ENCODE measurements at places on chromosomes 13 and 19.

DNA sequence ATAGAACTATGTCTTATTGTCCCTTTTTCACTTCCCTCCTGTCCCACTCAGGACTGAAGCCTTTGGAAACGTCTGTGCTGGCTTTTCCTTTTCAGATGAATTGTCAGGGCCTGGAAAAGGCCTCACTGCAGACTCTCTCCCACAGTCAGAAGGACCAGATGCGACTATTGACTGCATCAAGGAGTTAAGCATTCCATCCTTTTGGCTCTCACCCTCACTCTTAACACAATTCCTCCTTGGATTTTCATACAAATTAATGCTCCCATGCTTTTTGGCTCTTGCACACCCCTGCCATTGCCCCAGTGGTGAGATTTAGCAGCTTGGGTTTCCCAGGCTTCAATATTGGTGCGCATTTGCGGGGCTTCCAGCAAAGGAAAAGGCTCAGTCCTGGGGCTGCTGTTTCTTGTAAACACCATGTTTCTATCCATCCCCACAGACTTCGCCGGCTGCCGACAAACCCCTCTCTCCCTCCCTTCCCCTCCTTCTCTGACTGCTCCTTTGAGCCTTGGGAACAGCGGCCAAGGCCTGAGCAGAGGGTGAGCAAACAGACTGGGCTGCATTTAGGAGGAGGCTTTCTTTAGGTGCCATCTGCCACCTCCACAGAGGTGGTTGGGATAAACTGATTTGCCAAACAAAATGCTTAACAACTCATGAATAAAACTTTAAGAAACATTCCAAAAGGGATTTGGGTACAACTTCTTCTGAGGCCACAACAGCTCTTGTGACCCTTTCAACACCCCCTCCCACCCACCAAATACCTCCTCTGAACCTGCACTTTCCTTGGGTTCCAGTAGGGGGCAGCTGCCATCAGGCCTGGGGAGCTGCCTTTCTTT, 48.6 kb upstream of the PCDH8 start:
- no peak for DNase-seq

- no peak for DNase-seq
Observed at GRCh38 chr13:112850273-112850672, 118.7 kb upstream of the MCF2L start.

- no peak for DNase-seq
Observed at GRCh38 chr19:2490659-2491058, 14.7 kb downstream of the GADD45B start.

DNA sequence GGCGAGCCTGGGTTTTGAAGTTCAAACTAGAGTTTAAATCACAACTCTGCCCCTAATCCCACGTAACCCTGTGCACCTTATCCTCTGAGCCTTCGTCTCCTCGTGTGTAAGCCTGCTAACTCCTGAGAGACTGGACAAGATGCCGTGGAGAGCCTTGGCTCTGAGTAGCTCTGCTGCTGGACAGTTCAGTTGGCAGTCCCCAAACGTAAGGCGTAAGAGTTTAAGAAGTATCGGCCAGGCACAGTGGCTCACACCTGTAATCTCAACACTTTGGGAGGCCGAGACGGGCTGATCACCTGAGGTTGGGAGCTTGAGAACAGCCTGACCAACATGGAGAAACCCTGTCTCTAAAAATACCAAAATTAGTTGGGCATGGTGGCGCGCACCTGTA, 4.7 kb upstream of the CD79A start:
- no peak for DNase-seq

DNA sequence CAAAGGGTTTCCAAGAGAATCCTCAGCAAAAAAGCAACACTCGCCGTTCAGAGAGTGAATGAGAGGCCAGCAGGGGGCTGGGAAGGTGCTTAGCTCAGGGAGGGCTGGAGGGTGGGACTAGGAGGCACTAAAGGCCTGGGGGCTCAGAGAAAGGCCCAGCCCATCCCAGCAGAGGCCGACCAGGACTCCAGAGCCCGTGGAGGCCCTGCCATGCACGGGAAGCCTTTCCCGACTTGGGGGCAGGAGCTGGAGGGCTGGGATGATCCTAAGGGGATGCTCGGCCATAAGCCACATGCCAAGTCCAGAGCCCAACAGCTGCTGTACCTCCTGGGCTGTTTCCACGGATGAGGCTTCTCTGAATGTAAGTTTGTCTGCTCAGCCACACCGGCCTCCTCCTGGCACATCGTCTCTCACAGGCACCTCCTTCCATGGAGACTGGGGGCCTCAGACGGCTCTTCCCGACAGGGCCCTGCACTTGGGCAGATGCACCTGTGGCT, 19.5 kb downstream of the RASA3 start:
- DNase-seq = no peak

- no peak for DNase-seq
Observed at GRCh38 chr19:51664997-51665396, 18.4 kb upstream of the SIGLEC14 start.

DNA sequence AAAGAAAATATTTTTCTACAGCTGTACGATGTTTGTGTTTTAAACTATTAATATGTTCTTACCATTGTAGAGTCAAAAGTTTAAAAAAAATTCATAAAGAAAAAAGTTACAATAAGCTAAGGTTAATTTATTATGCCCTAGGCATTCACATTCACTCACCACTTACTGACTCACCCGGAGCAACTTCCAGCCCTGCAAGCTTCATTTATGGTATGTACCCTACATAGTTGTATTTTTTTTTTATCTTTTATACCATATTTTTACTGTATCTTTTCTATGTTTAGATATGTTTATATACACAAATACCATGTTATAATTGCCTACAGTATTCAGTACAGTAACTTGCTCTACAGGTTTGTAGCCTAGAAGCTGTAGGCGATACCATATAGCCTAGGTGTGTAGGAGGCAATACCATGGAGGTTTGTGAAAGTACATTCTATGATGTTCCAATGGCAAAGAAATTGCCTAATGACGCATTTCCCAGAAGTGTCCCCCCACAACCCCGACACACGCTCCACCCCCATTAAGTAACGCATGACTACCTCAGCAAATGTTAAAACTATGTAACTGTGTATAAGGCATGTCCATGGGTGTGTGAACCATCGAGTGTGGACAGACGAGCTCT, 60.4 kb downstream of the SLITRK6 start:
- DNase-seq = no peak

- DNase-seq = peak; percentile 7
Observed at GRCh38 chr19:17553256-17553655, 2.2 kb upstream of the COLGALT1 start.

GRCh38 chr13:24243302-24243701, 66.1 kb upstream of the C1QTNF9 start:
- no peak for DNase-seq

DNA sequence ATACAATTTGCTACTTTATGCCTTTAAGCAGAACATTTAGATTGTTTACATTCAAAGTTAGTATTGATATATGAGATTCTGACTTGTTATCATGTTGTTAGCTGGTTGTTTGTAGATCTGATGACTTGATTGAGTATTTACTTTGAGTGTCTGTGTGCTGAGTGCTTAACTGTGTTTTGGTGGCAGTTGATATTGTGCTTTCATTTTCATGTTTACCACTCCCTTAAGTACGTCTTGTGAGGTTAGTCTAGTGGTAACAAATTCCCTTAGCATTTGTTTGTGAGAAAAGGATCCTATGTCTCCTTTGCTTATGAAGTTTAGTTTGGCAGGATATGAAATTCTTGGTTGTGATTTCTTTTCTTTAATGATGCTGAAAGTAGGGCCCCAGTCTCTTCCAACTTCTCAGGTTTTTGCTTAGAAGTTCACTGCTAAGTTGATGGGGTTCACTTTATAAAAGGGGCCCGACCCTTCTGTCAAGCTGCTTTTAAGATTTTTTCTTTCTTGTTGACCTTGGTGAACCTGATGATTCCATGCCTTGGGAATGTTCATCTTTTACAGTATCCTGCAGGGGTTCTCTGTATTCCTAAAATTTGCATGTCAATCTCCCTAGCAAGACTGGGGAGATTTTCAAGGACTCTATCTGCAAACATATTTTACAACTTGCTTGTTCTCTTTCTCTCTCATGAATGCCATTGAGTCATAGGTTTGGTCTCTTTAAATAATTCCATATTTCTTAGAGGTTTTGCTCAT, 1095.4 kb upstream of the PCDH20 start:
- DNase-seq = no peak

DNA sequence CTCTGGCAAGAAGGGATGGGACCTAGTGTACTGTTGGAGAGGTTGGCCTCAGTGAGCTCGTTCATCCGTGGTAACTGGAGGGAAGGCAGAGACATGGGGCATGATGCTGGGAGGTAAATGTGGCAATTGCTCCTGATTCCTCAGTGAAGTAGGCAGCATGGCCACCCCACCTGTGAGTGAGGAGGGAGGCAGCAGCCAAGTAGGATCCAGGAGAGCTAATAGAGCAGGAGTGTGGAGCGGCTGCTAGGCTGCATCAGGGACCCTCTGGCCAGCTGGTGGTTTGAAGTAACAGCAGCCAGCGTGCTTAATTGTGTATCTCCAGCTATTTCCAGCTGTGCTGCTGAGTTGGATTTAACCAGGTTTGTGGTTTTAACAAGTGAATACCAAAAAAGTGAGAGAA, 24.7 kb downstream of the TM9SF2 start:
- DNase-seq = no peak

DNA sequence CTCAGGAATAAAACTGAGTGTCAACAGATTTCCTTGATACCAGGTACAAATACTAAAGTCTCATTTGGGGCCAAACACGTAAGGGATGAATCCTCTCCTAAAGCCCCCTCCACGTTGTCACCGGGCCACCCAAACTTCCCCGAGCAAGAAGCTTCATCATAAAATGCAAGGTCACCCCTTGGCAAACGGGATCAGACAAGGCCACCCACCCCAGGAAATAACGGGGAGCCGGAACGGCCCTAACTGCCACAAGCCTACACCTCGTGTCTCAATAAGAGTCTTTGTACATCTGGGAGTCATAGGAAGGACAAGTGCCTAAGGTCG, 717 bp downstream of the EEF2 start:
- no peak for DNase-seq

GRCh38 chr19:31980796-31981195, 364.6 kb upstream of the ZNF507 start:
- DNase-seq = no peak

GRCh38 chr13:92384410-92384809, 842.2 kb upstream of the GPC6 start:
- DNase-seq = no peak

DNA sequence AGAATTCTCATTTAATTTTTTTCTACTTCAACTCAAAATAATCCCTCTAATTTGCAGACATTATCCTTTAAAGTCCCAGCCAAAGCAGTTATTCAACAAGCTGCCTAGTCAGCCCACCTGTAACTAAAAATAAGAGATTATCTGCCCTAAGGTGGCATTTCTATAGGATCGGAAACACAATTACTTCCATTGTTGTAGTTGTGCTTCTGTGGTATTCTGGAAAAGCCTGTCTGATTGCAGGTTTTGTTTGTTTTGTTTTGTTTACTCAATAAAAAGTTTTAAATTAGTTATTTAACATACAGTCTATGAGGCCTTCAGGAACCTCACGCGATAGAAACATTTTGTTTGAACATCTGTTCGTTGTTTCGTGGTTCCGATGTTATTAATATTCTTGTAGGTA, 101.0 kb downstream of the ZIC5 start:
- DNase-seq = no peak

GRCh38 chr13:20173116-20173746, 12.4 kb upstream of the GJA3 start:
- no peak for DNase-seq

GRCh38 chr19:35828692-35829301, 16.2 kb upstream of the PRODH2 start:
- no peak for DNase-seq

- no peak for DNase-seq
Observed at GRCh38 chr19:14545716-14546082, 16.3 kb downstream of the TECR start.
